ENCODE measurements at places on chromosomes 4 and X.

GRCh38 chr4:53748328-53748772 is 157.1 kb upstream of the LNX1 start:
- DNase-seq = no peak

DNA sequence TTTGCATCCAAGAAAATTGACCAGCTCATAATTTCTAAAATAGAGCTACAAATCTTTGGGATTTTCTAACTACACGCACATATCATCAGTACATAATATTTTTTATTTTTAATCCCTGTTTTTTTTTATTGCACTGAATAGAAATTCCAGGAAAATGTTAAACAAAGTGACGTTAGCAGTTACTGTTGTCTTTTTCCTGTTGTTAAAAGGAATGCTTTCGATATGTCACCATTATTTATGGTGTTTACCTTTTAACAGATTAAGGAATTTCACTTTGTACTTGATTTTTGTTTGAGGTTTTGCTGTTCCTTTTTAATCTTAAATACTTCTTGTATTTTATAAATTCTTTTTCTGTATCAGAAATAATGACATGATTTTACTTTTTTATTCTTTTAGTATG is 89.7 kb downstream of the TMEM144 start:
- no peak for DNase-seq

GRCh38 chr4:52987392-52988056 is 125.4 kb downstream of the RASL11B start:
- DNase-seq = no peak

DNA sequence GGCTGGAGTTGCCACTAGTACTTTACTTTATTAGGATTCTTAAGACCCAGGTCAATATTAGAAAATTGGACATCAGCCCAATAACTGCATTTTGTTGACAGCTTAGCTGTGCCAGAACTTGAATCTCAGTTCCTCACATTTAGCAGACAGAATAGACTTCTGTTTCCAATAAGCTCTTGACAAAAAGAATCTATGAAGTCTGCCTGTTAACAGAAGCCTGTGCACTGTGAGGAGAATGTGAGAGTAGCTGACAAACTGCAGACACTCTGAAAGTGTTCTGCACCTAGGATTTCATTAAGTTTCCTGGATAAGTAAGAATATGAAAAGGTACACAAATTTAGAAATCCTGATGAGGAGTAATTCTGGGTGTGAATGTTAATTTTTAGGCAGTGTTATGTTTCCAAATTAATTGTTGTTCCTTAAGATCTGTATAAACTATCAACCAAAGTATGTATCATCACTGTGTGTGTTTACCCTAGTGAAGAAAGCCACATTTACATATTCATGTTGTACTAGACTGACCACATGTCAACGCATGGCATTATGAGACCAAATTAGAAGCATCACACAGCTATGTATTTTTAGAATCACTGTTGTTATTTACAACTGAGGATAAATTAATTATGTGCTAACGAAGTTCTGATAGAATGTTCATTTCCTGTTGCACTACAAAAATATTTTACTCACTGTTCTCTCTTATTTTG is 756.4 kb upstream of the IGFBP7 start:
- no peak for DNase-seq

DNA sequence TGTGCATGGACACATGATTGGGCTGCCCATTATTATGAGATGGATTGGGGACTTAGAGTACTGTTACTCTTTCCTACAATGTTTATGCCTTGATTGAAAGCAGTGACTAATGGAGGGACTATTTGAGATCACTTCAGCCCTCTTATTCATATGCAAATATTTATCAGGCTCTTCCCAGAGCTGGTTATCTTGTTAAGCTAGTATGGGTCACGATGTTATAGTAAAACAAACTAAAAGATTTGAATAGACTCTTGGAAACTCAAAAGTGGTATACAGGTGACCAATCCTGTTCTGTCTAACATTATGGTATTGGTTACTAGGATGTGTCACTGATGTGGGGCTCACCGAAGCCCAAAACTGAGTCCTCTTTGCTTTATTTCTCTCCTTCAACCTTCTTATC is 306.2 kb upstream of the CASK start:
- no peak for DNase-seq

DNA sequence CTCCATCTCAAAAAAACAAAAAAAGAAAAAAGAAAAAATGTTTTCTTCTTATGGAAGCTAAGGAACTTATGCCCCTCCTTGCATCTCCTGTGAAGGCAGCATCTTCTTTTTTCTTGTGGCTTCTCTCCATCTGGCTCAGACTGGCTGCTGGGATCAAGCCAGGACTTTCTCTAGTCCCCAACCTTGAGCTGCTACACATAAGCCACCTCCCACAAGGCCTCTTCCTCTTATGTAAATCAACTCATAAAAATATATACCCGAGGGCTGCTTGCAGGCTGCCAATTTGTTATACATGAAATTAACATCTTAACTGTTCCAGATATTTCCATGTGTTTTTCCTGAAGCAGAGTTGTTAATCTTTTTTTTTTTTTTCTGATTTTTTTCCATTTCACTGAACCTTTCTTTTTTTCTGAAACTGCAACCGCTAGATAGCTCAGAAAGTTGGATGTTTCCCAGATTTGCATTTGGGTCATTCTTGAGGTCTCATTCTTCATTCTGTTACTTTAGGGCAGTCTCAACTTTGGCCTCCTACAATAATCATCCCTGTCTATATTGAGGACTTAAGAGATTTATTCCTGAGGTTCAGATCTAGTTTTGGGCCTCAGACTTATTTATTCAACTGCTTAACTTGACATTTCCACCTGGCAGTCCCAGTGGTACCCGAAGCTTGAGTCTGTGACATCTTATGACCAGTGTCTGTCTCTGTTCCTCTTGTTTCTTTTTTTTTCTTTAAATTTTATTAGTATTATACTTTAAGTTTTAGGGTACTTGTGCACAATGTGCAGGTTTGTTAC is 10.3 kb downstream of the SNX25 start:
- no peak for DNase-seq

DNA sequence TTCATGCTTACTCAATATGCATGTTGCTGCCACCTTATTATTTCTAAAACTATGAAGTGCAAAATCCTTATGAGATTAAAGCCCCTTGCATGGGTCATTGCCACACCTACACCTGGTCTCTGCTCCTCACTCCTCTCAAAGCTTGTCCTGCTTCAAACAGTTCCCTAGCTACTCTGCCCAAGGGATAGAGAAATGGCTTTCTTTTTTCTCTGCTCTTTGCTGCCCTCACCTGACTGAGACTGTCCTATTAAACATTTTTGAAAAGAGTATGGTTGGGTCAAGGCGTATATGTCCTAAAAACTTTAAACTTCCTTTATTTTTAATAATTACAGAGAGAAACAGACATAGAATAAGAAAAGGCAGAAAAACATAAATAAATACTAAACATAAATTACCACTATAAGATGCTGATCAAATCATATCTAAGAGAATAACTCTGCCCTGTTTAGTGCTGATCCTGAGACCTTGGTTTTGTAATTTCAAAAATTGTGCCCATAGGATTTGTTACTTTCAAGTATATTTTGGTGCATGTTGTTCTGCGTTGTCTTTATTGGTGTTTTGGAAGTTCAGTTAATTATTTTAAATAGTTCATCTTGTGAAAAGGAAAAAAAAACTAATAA is 704.9 kb upstream of the PABPC4L start:
- no peak for DNase-seq

- no peak for DNase-seq
Observed at GRCh38 chr4:107283587-107284559, 247.8 kb upstream of the DKK2 start.

GRCh38 chr4:8097141-8097541 is 61.5 kb downstream of the ABLIM2 start:
- no peak for DNase-seq

Measured in activated gamma-delta T cell treated with anti-CD3 and anti-CD28 coated beads, Interleukin-2, amount 50 U/mL, for 16 hours (primary cell).